MCF 10A (cell line): ENCODE measurements at places on chromosomes 2 and 18. TPM values are rescaled to one million over a fixed set of nuclear protein-coding genes. Genes with fewer than 3 reads are reported as not detected.

- no peak for DNase-seq
Observed at GRCh38 chr2:217361483-217361880, 501.6 kb upstream of the TNP1 start.

MERTK gene
- 0.19 and 0.49 TPM in 2 replicates for total RNA-seq

- DNase-seq = peak; percentile 47
Observed at GRCh38 chr2:105329561-105330495, at the start of gene TGFBRAP1. TGFBRAP1 (minus strand) TSS chr2:105329735; CDS start chr2:105308301, 21,434 bp downstream.

DNA sequence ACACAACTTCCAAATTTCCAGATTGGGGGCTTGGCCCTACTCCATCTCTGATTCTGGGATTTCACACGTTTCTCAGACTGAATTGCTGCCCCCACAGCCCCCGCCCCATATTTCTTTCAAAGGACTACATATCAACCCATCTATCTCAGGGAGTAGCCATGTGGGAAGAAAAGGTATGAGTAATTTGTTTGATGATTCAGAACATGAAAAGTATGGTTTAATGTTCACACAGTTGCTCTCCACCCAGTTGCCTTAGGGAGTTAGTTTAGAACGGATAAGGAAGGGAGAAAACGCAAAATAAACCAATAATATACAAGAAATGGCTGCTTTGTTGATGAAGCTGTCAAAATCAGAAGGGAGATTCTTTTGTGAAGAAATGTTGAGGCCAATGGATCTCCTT lies 145.1 kb downstream of the PIEZO2 start:
- DNase-seq = peak; percentile 13

GRCh38 chr18:35716169-35716831 lies 134.8 kb downstream of the GALNT1 start:
- DNase-seq = no peak
